ENCODE measurements at places on chromosomes 16 and 17. TPM values are rescaled to one million over a fixed set of nuclear protein-coding genes. Genes with fewer than 3 reads are reported as not detected.

The OR1F1 gene
- not detected for total RNA-seq

The DYNLRB2 gene
- not detected for total RNA-seq

The GNG13 gene
- total RNA-seq, result not detected

The SHCBP1 gene
- total RNA-seq, result 15.5 TPM

The CCDC137 gene
- 31.9 TPM for total RNA-seq

The PRR35 gene
- not detected for total RNA-seq

The ITFG1 gene
- 68.1 TPM for total RNA-seq

The OTOP2 gene
- not detected for total RNA-seq

The NPIPA3 gene
- not detected for total RNA-seq

The MYH1 gene
- not detected for total RNA-seq

The SLC2A4 gene
- not detected for total RNA-seq

The BAIAP2 gene
- total RNA-seq, result not detected

The IRF8 gene
- 592 TPM for total RNA-seq

The SLC43A2 gene
- total RNA-seq, result 10.8 TPM

The PRMT7 gene
- total RNA-seq, result 43.9 TPM

The CORO6 gene
- 0.79 TPM for total RNA-seq

The PGAP3 gene
- total RNA-seq, result 20.2 TPM

The CNEP1R1 gene
- 11.8 TPM for total RNA-seq

The UNK gene
- total RNA-seq, result 49.0 TPM

The XAF1 gene
- total RNA-seq, result 4.7 TPM

The SLC5A2 gene
- total RNA-seq, result not detected

The GRAP gene
- total RNA-seq, result 29.9 TPM

The TEKT1 gene
- total RNA-seq, result not detected

The CMIP gene
- total RNA-seq, result 12.7 TPM

The PIRT gene
- total RNA-seq, result not detected

The SRL gene
- not detected for total RNA-seq

The CCL16 gene
- not detected for total RNA-seq

The CRISPLD2 gene
- total RNA-seq, result not detected

The CD300E gene
- not detected for total RNA-seq

The KRT15 gene
- total RNA-seq, result not detected

The ZNF629 gene
- 4.8 TPM for total RNA-seq

The BCL6B gene
- total RNA-seq, result not detected

The LGALS9C gene
- not detected for total RNA-seq

The EFNB3 gene
- total RNA-seq, result not detected

The PRAC2 gene
- total RNA-seq, result not detected

The STXBP4 gene
- total RNA-seq, result 6.6 TPM

The SLC6A4 gene
- not detected for total RNA-seq

The MRPL58 gene
- 33.8 TPM for total RNA-seq

The TMC5 gene
- total RNA-seq, result not detected

The ABCA8 gene
- not detected for total RNA-seq

The ZP2 gene
- total RNA-seq, result not detected

The C16orf96 gene
- total RNA-seq, result not detected

The NUDT16L1 gene
- 24.0 TPM for total RNA-seq

The TEX14 gene
- not detected for total RNA-seq

Measured in Karpas-422 (cell line).